ENCODE measurements at places on chromosomes 2 and 18.

GRCh38 chr2:155692856-155693255 lies 639.7 kb downstream of the NR4A2 start:
- no peak for DNase-seq

- peak; percentile 88 for DNase-seq
These were observed 31.1 kb downstream of the HDAC4 start for GRCh38 chr2:239369631-239370161.

DNA sequence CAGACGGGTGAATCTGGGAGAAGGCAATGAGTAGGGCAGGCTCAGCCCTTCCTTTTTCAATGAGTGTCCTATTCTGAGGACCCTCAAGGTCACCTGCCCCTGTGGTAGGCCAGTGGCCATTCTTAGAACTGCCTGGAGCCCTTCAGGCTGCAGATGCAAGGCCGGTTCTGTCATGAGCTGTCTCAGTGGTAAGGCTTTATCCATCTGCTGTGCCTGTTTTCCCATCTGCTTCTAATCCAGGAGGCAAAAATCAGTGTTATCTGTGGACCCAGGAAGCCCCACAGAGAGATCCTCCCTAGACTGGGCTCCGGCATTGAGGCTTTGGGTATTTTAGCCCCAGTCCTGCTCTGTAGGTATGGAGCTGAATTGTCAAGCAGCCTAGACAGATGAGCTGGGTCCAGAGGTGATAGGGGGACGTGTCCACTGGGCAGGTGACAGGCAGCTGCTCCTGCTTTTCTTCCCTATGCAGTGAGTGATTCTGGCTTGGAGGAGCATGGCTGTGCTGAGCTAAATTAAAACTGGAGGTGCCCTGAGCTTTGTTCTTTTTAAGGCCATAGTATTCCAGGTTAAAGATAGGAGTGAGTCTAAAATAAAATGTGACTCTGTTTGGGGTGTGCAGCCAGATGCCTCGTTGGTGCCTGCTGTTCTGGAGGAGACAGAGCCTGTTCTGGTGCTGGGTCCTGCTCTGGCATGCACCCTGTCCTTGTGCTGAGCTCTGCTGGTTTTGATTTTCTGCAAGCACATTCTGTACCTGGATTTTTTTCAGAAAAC lies 92.5 kb downstream of the FHOD3 start:
- no peak for DNase-seq

DNA sequence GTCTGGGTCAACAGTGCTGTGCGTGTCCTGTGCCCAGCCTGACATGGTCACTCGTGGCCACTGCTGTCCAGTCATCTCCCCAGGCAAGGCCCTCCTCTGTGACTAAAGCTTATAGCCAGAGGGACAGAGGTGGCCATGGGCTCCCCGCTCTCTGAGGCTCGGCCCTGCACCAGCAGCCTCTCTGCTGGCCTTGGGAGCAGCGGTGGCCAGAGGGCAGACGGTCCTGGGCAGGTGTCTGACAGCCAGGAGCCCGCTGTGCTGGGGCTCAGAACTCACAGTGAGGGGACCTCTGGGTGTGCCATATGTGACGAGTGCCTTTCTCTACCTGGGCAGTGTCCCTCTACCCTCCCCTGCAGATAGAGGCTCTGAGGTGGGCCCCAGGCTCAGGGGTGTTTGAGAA lies 98.7 kb downstream of the FAM210A start:
- DNase-seq = no peak

GRCh38 chr2:177242121-177242987 lies 22.2 kb downstream of the NFE2L2 start:
- no peak for DNase-seq

GRCh38 chr2:100852447-100852846 lies 32.5 kb downstream of the NPAS2 start:
- DNase-seq = no peak

DNA sequence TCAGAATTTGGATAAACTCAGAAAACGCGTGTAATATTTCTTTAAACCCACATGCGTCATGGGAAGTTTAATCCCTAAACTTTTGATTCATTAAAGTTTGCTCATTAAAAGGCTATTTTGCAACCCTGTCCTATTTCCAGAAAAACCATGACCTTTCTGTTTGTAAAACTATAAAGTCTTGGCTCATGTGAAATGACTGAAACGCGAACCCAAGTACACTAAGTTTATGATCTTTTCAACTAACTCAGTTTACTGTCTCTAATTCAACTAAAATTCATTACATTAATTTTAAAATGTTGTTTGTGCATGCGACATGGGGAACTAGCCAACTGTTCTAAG lies 3.9 kb upstream of the RPL31 start:
- no peak for DNase-seq

GRCh38 chr2:127330753-127331152 lies 36.8 kb upstream of the ERCC3 start:
- DNase-seq = no peak

- no peak for DNase-seq
These were observed 42.8 kb upstream of the SGPP2 start for GRCh38 chr2:222381566-222381965.

DNA sequence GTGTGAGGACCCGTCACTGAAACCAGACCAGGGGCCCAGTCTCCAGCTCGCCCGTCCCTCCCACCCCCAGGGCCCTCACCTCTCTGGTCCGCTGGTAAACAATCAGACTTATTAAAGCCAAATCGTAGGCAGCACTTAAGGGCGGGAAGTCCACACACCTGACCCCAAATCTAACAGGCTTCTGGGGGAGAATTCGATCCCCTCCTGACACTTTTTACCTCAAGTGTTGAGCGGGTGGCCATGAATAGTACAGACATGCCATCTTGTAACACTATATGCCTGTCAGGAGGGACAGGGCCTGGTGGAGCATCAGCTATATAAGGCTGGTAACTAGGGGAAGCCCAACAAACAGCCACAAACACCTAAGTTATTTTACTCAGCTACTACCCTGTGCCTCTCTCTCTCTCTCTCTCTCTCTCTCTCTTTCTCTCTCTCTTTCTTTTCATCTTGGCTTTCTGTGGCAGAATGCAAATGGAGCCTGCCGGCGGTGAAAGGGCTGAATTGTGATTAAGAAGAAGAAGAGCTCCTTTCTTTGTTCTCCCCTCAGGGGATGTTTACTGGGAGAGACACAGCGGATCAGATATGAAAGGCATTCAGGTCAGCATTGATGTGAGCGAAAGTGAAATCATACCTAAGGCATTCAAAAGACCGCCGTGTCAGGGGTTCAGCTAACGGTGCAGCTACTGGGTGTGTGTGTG lies 9.5 kb downstream of the ZEB2 start:
- DNase-seq = peak; percentile 81

- DNase-seq = no peak
These were observed 44.6 kb downstream of the INHBB start for GRCh38 chr2:120390381-120391055.

DNA sequence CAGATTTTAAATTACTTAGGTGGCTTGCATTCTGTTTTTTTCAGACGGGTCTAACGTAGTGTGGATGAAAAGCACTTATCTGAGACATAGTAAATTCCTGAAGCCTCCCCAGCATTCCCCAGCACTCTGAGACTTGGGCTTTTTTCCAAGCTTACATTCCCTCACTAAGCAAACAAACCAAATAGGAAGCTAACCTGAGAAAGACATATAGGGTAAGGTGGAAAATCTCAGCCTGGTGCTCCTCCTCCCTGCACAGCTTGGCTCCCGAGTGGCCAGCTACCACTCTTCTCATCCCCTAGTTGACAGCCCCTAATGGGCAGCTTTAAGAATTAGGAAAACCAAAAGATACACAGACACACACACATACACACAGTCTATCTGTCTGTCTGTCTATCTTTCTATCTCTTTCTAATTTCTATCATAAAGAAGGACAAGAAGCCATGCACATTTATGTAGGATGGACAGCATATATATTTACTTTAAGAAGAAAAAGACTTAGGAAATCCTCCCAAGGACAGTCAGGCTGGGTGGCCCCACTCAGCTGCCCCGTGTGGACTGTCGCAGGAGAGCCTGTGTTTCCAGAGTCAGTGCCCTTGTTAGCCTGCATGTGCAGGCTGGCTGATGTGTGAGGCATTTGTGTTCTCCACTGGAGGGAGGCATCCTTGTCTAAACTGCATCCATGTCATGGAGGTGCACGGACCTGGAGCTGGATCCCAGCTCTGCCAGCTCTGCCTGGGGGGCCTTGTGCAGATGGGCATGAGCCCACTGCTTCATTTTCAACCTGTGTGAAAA lies 8.2 kb downstream of the CNNM3 start:
- no peak for DNase-seq

DNA sequence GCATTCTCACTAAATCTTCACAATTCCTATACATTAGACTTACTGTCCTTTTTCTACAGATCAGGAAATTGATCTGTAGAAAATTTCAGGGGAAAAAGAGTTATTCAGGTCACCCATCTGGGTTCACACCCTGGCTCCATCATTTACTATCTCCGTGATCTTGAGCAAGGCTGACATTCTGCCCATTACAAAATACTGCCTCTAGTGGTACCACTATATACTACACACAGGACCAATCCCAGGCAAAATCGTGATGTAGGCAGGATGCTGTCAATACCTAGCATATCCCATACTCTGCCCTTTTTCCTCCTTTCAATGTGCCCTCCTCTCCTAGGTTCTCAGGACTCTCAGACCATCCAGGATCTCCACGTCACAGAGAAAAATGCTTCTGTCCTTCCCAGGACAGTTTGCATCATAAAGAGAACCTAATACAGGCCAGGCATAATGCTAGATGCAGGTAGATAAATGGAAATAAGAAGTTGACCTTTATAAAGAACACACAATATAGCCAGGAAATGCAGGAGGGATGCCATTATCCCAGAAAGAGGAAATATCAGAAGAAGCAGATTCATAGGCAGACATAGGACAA lies 101.9 kb downstream of the CDH20 start:
- DNase-seq = peak; percentile 4

DNA sequence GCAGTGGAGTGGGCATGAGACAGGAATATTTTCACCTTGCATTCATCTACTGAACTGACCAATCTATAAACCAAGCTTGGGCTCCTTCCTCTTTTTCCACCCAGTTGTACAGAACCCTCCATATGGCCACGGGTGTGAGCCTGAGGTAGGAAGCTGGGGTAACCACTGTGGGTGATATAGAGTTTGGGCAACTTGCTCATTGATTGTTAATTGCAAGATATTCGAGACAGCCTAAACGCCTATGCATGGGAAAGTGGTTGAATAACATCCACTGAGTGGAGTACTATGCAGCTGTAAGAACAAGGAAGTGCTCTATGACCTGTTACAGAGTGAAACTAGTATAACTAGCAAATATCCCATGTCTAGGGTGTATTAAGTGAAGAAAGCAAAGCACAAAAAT lies 7.3 kb upstream of the VAPA start:
- DNase-seq = no peak
